ENCODE measurements at places on chromosomes 3 and 15.

- no peak for DNase-seq
Measured at GRCh38 chr15:83380682-83381081, 66.5 kb upstream of the SH3GL3 start.

- DNase-seq, result no peak
Measured at GRCh38 chr3:71497971-71498444, 85.5 kb downstream of the FOXP1 start.

- no peak for DNase-seq
Measured at GRCh38 chr3:99482191-99482590, 156.2 kb upstream of the COL8A1 start.

DNA sequence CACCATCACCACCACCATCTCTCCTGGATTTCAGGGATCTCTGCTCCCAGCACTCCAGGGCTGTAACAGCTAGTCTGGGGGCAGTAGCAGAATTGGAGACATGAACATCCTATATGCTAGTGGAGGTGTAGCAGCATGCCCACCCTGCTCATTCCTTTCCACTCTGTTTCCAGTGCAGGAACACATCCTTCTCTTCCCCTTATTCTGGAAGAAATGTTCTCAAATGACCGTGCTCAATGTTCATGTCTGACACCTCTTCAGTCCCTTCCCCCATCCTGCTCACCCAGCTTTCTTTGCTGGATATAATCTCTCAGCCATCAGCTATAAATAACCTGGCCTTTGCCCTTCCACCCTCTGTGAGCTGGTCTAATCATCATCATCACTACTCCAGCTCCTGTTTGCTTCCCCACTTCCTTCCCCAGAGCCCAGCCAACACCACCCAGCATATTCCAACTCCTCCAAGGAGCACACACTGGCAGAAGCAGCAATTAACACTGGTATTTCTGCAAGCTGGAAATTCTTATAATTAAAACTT is 31.1 kb downstream of the DCLK3 start:
- DNase-seq, result no peak
